Kidney (tissue), 22 donors: ENCODE measurements at places on chromosomes 1 and 21. TPM values are rescaled to one million over a fixed set of nuclear protein-coding genes. Genes with fewer than 3 reads are reported as not detected.

GRCh38 chr1:229696385-229696784 is 70.3 kb downstream of the URB2 start:
- no peaks in the 10 kb centered on the region for H3K4me1 ChIP-seq
- H3K27ac ChIP-seq, result no peak overlapping the region
- no peaks in the 10 kb centered on the region for H3K27me3 ChIP-seq
- no peak overlapping the region for H3K4me3 ChIP-seq
- H3K36me3 ChIP-seq, result no peaks in the 10 kb centered on the region

DNA sequence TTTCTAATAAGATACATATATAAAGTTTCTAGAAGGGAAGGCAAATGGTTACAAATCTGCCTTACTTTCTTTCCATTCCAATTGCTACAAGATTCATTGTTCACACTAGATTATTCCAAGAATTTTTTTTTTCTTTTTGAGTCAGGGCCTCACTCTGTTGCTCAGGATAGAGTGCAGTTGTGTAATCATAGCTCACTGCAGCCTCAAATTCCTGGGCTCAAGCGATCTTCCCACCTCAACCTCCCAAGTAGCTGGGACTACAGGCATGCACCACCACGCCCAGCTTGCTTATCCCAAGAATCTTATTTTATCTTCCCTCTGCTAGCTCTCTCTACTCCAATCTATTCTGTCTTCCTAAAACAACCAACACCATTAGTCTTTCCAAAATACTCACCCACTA is 81.8 kb downstream of the KIAA0319L start:
- H3K4me3 ChIP-seq, result no peak overlapping the region
- H3K4me1 ChIP-seq, result no peaks in the 10 kb centered on the region
- no peak for DNase-seq
- H3K36me3 ChIP-seq, result peaks cover 7% of the 10 kb centered on the region
- H3K27me3 ChIP-seq, result no peaks in the 10 kb centered on the region

GRCh38 chr1:44270686-44271628 is 57.7 kb downstream of the DMAP1 start:
- no peak overlapping the region for H3K27ac ChIP-seq
- H3K4me1 ChIP-seq, result peaks cover 7% of the 10 kb centered on the region
- H3K4me3 ChIP-seq, result no peak overlapping the region
- H3K27me3 ChIP-seq, result no peaks in the 10 kb centered on the region
- H3K36me3 ChIP-seq, result no peaks in the 10 kb centered on the region

The TTLL7 gene
- 7.0 TPM for total RNA-seq
